GM12878 (cell line): ENCODE measurements at places on chromosomes 16 and 17. TPM values are rescaled to one million over a fixed set of nuclear protein-coding genes. Genes with fewer than 3 reads are reported as not detected.

DNA sequence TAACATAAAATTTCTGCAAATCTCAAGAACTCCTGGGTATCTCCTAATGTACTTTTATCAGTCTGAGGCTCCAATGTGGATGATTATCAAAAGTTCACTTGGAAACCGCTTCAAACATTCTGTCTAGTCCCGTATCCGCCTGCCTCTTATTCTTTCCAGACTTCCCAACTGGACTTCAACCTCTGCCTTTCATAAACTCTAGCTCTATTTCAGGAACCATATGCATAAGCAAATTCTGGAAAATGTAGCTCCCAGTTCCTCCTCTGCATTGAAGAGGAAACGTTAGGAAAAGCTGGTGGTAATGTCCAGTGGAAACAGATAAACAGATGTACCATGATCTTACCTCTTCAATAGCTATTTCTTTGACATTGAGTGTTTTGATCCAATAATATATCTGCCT lies 285.0 kb downstream of the KCNJ2 start:
- no peak for DNase-seq

GRCh38 chr17:1769822-1770477 lies 8.1 kb downstream of the SERPINF1 start:
- no peak for DNase-seq

DNA sequence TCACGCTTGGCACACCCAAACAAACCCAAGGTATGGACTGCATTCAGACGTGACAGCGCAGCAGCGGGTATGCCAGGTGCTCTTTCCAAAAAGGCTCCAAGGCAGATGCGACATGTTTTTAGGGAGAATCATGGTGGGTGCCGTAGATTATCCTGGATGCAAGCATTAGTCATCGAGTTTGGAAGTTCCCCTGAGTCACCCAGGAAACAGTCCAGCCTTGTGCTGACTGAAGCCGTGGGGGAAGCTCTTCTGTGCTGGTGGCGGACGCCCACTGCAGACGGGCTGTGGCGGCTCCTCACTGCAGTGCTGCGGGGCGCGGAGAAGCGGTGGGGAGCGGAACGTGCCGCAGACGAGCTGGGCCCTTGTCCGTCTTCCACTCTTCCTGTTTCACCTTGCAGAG lies 13.9 kb downstream of the JPT2 start:
- no peak for DNase-seq

- DNase-seq: no peak
Observed at GRCh38 chr17:31533546-31534155, 142.2 kb downstream of the RAB11FIP4 start.

GRCh38 chr17:2053380-2054261 lies 1.3 kb upstream of the HIC1 start:
- DNase-seq: no peak

Gene SDK2
- 0.08 TPM in 1 of 2 replicates, not detected in the other for total RNA-seq

DNA sequence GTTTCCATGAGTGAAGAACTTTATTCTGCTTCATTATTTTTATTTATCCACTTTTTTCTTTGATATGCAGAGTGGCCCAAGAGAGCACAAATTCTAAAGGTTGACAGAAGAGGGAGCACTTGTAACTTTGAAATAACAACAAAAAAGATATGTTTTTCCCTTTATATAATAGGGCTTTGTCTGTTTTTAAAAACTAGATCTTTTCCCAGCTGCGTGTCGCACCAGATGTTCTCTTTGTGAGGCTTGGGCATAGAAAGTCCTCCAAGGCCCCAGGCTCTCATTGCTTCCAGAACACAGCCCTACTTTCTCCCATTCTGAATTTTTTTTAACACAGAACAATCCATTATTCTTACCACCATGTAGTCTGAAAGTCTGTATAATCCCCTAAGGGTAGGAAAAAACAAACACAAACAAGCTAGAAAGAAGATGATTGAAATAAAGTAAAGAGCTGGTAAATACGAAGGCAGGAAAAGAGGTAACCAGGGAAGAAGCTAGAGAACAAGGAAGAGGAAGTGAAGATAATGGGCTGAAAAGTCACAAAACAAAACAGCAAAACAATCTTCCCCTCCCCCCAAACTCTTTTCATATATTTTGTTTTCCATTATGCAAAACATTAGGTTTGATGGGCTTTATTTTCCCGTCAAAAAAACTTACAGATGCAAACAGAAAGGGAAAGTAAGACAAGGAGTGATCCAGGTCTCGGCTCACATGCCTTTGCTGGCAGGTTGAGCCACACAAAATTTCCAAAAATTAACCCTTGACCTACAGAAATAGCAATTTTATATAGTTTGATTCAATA lies 160.4 kb downstream of the ABCA8 start:
- no peak for DNase-seq

GRCh38 chr17:78284146-78284545 lies 52.7 kb downstream of the TMEM235 start:
- no peak for DNase-seq

Gene SLC12A3
- total RNA-seq: 4.8 and 5.2 TPM in 2 replicates

- no peak for DNase-seq
Observed at GRCh38 chr17:50440172-50440837, 14.3 kb downstream of the ACSF2 start.

DNA sequence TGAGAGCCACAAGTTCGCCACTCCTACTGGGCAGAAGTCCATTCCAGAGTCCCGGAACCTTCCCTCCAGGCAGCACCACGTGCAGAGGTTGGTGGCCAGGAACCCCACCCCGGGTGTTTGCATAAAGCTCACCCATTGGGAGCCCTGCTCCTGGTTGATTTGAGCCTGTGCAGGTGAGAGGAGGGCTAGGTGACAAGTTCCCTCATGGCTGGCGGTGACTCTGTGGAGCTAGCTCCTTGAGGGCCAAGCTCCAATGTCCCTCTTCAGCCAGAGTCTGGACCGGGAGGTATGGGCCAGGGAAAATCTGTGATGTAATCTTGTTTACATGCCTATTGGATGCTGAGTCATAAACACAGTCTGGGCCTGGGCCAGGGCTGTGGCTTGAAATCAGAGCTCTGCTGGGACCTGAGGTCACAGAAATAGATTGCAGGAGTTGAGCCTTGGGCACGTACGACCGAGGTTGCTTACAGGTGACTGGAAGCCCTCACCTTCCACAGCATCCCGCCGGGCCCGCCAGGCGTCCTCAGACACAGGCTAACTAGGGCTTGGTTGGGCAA lies 118.9 kb downstream of the AATF start:
- no peak for DNase-seq

DNA sequence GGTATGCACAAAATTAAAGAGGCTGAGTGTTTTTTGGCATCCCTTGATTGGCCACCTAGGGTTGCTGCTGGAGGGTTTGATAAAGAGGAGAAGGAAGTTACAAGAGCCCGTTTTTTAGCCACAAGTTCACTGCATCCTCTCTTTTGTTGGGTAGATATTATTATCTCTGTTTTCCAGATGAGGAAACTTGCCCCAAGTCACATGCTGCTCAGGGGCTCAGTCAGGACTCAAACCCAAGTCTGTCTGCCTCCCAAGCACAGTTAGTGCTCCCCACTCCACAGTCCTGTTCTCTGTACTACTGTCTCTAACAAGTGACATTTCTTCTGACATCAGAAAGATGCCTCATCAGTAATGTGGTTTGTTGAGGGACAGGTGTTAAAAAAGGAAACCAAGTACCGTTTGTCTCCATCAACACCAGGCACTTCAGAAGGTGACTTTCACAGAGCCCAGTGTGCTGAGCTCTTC lies 1.4 kb downstream of the NT5M start:
- no peak for DNase-seq

Gene CDIPT
- total RNA-seq: 31.4 and 34.1 TPM in 2 replicates

Gene OR1A1
- total RNA-seq: not detected in 2 replicates

GRCh38 chr17:50508573-50509460 lies 578 bp downstream of the MYCBPAP start:
- no peak for DNase-seq

- no peak for DNase-seq
Observed at GRCh38 chr16:57859331-57859730, 57.0 kb upstream of the KIFC3 start.

Gene SRCIN1
- 0.74 and 0.85 TPM in 2 replicates for total RNA-seq

- no peak for DNase-seq
Observed at GRCh38 chr16:769184-769784, 8.8 kb downstream of the MSLN start.

- DNase-seq: no peak
Observed at GRCh38 chr17:47704116-47704515, 10.2 kb downstream of the TBKBP1 start.

Gene TMIGD1
- total RNA-seq: not detected in 2 replicates

DNA sequence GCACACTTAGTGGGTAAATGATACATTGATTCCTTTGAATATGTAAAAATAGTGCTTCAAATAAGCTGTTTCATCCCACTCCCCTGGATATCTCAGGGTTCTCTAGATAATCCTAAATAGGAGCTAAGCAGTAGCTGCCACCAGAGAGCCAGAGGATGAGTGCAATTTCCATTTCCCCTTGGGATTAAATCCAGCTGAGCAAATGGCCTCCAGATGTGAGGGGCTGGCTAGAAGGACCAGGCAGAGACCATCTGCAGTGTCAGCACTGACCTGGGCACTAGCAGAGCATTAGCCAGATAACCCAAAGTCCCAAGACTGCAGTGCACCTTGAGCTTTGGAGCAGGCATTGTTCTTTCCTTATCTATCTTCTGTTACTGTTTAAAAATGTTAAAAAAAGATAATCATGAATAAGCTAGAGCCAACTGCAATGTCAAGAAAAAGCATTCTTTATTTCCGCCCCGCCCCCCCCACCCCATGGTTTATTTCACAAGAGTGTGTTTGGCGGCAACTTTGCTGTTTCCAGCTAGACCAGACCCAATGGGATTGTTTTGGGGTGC lies 19.5 kb downstream of the GPR179 start:
- DNase-seq: no peak

DNA sequence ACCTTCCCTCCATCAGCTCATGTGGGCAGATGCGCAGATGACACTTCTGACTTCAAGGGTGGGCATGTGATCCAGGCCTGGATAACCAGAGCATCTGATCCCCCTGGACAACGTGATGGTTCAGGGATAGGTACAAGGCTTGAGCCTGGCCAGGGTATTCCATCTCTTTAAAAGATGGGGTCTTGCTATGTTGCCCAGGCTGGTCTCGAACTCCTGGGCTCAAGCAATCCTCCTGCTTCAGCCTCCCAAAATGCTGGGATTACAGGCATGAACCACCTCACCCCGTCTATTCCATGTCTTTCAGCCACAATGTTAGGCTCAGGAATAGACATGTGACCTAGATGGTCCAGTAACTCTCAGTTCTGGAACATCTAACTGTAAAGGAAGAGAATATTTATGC lies 20.8 kb downstream of the CRYM start:
- no peak for DNase-seq

GRCh38 chr16:2842340-2843000 lies 12.4 kb downstream of the ZG16B start:
- no peak for DNase-seq

- DNase-seq: no peak
Observed at GRCh38 chr17:681738-682529, 32.7 kb downstream of the VPS53 start.

GRCh38 chr17:28889996-28890395 lies 7.5 kb downstream of the FLOT2 start:
- DNase-seq: no peak

DNA sequence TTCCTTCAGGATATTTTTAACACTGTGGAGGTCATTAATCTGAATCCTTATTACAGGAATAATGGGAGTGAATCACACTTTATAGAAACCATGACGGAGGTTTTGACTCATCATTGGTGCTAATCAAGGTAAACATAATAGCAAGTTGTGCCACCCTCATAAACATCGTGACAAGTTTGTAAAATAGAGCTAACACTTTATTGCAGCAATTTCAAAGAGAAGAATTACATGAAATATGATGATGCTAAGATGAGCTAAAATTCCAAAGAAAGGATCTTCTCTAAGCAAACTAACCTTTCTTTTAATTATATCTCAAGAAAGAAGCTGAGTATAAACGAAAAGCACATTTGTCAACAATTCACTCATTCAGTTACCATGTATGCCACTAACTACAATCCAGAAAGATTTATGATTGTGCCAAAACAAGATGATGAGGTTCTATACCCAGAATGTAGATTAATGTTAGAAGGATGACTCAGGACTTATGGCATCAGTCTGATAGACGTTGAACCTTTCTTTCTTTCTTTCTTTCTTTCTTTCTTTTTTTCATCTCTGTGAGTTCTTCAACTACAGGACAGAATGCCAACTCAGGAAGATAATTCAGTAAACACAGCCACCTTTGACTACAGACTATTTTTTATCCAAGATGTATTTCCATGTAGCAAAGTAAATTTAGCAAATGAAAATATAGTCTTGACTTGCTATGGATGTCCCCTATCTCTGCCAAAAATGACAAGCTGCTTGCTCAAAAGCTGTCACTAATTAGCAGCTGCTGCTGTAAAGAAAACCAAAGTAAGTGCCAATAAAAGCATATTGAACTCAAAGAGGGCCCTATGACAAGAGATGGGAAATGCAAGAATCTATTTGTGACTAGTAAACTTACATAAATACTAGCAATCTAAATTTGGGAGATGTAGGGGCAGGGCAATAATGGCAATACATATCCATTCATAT lies 23.3 kb downstream of the STAT5B start:
- no peak for DNase-seq

GRCh38 chr16:19027416-19027815 lies 40.0 kb upstream of the COQ7 start:
- DNase-seq: no peak
